Right ventricle myocardium inferior (tissue), 1 donor: ENCODE measurements at places on chromosomes 7 and 10. TPM values are rescaled to one million over a fixed set of nuclear protein-coding genes. Genes with fewer than 3 reads are reported as not detected.

GRCh38 chr10:70508912-70509756, 30.6 kb downstream of the PALD1 start:
- DNase-seq, result peak; percentile 82

GRCh38 chr10:122458693-122459092, 2.7 kb upstream of the HTRA1 start:
- DNase-seq, result no peak

DNA sequence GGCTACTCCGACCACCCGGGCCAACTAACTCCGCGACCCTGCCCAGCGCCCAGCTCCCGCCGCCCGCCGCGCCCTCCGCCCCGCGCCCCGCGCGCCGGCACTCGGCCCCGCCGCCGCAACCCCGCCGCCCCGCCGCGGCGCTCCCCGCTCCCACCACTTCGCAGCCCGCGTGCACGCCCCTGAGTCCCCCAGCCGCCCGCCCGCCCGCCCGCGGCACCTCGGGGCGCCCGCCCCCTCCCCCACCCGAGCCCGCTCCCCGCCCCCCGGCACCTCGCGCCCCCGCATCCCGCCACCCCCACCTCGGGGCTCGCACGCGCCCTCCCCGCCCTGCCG, 598 bp downstream of the JAZF1 start:
- DNase-seq, result no peak

DNA sequence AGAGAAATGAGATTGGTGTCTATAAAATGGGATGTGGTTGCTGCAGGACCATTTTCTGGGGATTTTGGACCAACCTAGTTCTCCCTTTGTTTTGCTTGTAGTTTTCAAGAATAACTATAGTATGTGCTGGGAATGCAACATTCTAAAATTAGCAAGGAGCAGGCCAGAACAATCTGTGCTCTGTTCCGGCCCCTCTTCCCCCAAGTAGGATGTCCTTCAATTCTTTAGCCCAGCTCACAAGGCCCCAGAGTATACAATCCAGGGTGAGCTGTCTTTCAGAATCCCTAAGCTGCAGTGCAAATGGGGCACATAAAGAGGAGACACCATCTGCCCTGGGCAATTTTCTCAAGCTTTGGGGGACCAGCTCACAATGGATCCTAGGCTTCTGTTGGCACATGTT, 809.1 kb downstream of the TNS3 start:
- no peak for DNase-seq

DNA sequence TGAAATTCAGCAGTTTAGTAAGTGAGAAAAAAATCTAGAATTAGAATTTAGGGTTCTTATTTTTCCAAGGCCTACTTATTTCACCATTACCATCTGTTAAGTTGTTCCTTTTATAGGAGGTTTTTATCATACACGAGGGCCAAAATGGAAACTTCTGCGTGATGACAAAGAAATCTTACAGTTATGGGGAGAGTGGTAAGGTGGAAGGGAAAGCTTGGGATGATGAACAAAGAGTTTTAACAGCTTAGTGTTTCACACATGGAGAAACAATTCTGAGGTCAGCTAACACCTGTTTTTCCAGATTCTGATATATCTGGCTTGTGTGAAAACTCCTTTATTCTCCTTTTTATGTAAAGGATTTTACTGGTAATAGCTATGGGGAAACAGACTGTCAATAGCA, 49.8 kb upstream of the SEMA3C start:
- no peak for DNase-seq

DNA sequence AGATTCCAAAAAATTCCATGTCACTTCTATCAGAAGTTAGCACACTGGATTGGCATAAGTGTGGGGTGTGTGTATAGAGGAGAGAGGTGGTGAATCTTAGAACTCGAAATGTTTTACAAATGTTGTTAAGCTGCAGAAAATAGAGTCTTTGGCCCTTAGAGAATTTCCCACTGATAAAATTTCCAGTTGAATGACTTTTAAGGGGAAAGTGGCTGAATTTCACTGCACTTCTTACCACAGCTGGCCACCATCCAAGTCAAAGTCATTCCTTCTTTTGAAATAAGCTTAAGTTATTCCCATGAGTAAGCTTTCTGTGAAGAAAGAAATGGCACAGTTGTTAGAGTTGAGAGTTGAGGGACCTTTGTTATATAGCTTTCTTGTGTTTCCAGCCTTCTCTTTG, 13.9 kb downstream of the VCL start:
- no peak for DNase-seq

- no peak for DNase-seq
Observed at GRCh38 chr7:131880078-131880477, 323.6 kb upstream of the PODXL start.

DNA sequence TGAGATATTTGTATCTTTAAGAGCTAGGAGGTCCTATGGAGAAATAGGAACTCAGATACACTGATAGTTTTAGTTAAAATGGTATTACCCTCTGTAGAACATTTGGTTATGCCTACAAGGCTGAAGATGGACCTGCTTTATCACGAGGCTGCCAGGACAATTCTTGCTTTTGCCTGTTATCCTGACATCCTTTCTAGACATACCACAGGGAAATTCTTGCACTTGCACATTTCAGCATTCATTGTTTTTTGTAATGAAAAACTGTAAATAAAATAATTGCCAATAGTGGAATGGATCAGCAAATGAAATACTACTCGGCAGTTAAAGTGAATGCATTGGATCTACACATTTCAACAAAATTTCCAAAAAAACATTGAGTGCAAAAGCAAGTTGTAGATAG, 9.7 kb downstream of the COL28A1 start:
- DNase-seq, result no peak

DNA sequence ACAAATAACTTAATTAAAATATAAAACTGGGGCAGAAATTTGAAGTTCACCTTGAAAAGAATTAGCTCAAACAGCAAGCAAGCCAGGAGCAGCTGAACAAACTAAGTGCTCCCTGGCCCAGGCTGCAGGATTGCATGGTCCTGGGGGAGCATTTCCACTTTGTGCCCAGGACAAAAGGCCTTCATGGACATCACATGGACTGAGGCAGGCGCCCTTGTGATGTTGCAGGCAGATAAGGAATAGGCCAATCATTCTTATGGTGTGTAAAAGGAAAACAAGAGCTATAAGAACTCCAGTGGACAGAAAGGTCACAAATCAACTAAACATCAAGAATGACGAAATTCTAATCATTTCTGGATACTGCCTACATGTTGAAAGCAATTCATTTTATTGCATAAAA, 17.5 kb upstream of the TECTB start:
- no peak for DNase-seq

- peak; percentile 77 for DNase-seq
Observed at GRCh38 chr10:73647211-73647874, 6.1 kb upstream of the MYOZ1 start.

Gene HSPA12A
- total RNA-seq, result 20.8 TPM

Gene RBP3
- total RNA-seq, result not detected
